ENCODE measurements at places on chromosomes 7 and 10. TPM values are rescaled to one million over a fixed set of nuclear protein-coding genes. Genes with fewer than 3 reads are reported as not detected.

Gene NAT16
- 2.4 TPM for total RNA-seq

Gene NPY4R2
- not detected for total RNA-seq

Gene GNGT1
- total RNA-seq, result not detected

Gene HMX2
- total RNA-seq, result not detected

Gene ASNS
- total RNA-seq, result 281 TPM

Gene ERLIN1
- total RNA-seq, result 7.6 TPM

Gene CALHM1
- total RNA-seq, result not detected

Gene RAPGEF5
- total RNA-seq, result 169 TPM

Gene MRLN
- not detected for total RNA-seq

Gene DUS4L
- 11.5 TPM for total RNA-seq

Gene CYP3A5
- total RNA-seq, result not detected

Gene SEMA4G
- 46.9 TPM for total RNA-seq

Gene ABCC2
- total RNA-seq, result 0.39 TPM

Gene PARP12
- total RNA-seq, result 0.15 TPM

Gene PLEKHS1
- not detected for total RNA-seq

Gene LIPN
- total RNA-seq, result not detected

Gene BTBD16
- 0.98 TPM for total RNA-seq

Gene CDK14
- total RNA-seq, result 96.5 TPM

Gene FAM25A
- total RNA-seq, result not detected

Gene VWDE
- 12.4 TPM for total RNA-seq

Gene TFPI2
- 3.2 TPM for total RNA-seq

Gene CYP2C18
- total RNA-seq, result not detected

Gene OPN1SW
- total RNA-seq, result not detected

Gene PLCE1
- 0.25 TPM for total RNA-seq
